Forelimb muscle (tissue), 1 donor: ENCODE measurements at places on chromosomes 5 and 9. TPM values are rescaled to one million over a fixed set of nuclear protein-coding genes. Genes with fewer than 3 reads are reported as not detected.

GRCh38 chr9:129311643-129312042 lies 133.6 kb upstream of the IER5L start:
- DNase-seq: no peak

GRCh38 chr5:18972177-18972576 lies 1015.8 kb downstream of the CDH18 start:
- DNase-seq: no peak

GRCh38 chr5:111068213-111068612 lies 3.3 kb upstream of the TSLP start:
- no peak for DNase-seq

DNA sequence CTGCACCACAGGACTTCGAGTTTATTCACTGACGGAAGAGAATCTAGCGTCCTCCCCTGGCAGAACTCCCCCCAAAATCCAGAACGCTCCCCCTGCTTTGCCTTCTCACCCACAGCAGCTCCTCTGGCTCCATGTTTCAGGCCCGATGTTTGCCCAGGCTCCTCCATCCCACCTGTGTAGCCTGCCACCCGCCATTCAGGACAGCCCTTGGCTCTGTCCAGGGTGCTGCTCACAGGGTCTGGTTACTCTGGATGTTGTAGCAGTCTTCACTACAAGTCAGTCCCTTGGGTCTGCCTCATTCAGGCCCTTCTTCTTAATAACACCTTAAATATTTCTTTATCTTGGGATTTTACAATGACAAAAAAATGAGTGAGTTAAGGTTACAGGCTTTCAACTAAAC lies 41.3 kb upstream of the SV2C start:
- no peak for DNase-seq

DNA sequence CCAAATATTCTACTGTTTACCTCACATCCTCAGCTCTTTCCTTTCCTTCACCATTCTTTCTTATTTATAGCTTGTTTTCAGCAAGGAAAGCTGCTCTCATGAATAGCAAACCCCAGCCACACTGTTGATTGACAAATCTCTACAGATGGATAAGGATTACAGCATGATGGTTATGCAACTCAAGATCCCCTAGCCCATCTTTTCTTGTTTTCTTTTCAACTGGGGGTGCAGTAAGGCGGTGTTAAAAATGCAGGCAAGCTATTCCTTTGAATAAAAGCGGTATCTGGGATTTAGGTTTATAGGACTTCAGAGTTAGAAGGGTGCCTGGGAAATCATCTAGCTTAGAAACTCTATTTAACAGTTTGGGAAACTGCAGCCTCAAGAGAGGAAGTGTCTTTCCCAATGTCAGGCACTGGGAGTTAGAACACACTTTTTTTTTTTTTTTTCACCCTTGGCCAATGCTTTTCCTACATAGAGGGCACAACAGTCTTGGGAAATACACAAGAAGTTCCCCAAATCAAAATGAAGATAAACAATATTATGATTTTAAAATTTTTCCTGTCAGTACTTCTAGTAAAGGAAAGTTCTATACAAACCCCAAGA lies 2.6 kb downstream of the SPARC start:
- DNase-seq: no peak

DNA sequence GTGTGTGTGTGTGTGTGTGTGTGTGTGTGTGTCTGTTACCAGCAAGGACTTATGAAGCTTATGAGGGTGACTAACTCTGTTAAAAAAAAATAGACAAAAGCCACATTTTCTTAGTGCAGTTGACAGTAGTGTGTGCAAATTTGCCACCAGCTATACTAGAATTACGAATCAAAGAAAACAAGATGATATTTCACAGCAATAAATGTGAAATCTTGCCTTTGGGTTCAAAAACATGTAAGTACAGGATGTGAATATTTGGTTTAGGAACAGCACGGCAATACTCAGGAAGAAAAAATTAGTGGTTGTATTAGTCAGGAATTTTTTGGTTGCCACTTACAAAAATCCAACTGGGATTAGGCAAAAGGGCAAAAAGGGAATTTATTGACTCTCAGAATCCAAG lies 117.4 kb downstream of the NPR3 start:
- no peak for DNase-seq

GRCh38 chr5:91651704-91652103 lies 268.6 kb upstream of the ARRDC3 start:
- no peak for DNase-seq

GRCh38 chr5:135138116-135138850 lies 104.3 kb upstream of the PITX1 start:
- DNase-seq: no peak

- no peak for DNase-seq
Measured at GRCh38 chr5:50727149-50727496, 60.7 kb downstream of the PARP8 start.

DNA sequence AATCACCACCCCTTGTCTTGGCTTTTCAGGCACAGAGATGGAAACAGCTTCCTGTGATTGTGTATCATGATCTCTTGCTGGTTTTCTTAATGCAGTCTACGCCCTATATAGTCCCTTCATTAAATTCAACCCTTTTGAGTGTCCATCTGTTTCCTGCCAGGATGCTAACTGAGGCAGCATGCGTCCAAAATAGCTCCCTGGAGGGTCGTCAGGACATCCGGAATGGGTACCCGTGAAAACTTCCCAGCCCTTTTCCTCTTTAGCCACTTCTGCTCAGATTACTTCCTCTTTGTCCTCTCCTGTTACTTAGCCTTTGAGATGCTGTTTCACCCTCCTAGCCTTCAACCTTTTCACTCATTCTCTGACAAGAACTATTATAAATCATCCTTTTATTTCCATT lies 79.8 kb upstream of the KLF9 start:
- DNase-seq: no peak

DNA sequence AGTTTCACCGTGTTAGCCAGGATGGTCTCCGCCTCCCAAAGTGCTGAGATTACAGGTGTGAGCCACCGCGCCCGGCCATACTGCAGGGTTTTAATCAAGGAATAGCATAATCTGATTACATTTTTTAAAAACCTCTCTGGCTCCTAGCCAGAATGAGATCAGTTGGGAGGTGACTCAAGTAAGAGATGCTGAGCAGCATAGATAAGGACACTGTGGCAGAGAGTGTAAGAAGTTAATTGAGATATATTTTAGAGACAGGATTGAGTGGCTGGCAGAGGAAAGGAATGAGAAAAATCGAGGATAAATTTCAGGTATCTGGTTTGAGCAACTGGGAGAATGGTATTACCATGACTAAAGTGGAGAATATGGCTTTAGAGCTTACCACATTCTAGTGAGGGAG lies 7.3 kb upstream of the RIGI start:
- DNase-seq: no peak

- no peak for DNase-seq
Measured at GRCh38 chr5:93715327-93715726, 26.1 kb downstream of the POU5F2 start.

DNA sequence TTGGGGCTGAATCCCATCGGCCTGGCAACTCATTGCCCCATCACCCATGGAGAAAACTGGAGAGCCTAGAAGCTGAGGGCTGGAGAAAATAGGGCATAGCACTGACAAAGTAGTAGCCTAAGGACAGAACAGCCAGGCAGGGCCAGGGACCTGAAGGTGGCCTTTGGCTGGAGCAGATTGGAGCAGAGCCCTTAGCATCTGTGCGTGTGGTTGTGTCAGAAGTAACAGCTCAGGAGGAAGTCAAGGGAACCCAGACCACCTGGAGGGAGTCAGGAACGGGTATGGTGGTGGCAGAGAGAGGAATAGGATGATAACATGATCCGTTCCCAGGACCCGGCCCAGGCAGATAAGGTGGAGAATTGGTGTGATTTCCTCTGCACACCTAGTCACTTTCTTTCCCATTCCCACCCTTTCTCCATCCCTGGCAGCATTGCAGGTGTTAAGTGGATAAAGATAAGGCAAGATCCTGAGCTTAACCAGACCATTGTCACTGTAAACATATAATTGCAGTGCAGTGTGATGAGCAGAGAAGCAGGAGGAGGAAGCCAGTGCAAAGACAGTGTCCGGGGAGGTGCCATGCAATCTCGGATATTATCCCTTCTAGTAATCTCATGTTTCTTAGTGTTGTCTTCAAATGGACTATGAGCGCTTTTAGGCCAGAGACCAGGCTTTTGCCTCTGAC lies 67.0 kb downstream of the NDFIP1 start:
- no peak for DNase-seq

GRCh38 chr5:4137781-4138180 lies 542.1 kb downstream of the IRX1 start:
- no peak for DNase-seq

DNA sequence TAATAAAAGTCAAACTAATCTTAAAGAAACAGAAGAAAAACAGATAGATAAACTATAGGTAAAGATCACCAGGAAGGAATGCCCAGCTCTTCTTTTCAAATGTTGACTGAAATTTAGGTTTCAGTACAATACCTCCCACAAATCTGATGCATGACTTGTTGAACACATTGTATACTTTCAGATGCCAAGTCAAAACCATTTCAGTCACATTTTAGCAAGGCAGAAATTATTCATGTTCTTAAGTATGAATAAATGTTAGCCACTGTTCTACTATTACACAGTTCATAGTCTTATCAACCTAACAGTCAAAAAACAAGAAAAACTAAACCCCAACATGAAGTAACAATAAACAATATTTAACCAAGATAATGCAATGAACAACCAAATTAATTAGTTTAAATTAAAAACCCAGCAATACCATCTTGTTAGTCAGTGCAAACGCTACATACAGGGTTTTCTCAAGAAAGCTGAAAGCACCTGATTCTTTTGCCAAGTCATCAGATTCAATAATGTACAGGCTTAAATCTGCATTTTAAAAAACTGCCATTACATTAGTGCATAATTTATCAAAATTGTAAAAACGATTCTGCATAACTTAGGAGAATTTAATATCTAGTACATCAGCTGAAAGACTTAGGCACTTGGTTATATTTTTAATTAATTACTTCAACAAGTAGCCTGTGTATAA lies 20.0 kb upstream of the PDCL start:
- no peak for DNase-seq

DNA sequence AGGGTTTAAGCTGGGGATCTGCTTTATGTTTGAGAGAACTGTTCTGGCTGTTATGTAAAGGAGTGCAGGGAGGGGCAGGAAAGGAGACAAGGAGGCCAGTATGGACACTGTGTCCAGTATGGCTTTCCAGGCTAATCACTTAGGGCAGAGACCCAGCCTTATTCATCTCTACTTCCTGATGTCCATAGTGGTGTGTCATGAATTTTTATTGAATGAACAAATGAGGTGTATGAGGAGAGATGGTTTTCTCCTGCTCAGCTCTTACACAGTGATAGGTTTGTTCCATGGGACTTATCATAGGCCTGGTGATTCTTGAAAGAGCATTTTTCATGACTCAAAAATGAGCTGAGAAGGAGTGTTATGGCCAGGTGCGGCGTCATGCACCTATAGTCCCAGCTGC lies 20.5 kb upstream of the FGFR4 start:
- no peak for DNase-seq

DNA sequence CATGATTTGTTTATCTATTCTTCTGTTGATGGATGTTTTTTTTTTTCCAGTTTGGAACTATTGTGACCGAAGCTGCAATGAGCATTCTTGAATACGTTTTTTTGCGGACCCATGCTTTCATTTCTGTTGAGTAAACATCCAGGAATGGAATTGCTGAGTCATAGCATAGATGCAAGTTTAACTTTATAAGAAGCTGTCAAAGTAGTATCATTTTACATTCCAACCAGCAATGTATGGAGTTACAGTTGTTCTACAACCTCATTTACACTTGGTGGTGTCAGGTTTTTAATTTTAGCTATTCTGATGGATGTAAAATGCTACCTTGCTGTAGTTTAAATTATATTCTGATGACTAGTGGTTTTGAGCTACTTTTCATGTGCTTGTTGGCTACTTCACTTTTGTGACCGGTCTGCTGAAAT lies 49.0 kb downstream of the NPR3 start:
- DNase-seq: no peak

DNA sequence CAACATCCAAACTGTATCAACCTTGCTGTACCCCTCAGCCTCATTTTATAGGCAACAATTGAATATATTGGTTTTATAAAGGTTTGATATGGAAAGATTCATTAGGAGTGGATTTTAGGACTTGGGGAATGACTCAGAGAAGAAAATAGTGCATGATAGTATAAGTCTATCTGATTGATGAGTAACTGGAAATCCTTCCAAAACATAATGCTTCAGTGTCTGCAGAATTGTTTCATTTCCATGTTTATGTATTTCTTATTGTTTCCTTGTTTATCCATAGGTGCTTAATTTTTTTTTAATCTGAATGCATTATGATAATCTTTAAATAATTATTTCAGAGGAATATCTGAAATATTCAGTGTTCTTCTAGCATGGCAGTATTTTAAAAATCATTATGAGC lies 12.6 kb downstream of the JAK2 start:
- no peak for DNase-seq

DNA sequence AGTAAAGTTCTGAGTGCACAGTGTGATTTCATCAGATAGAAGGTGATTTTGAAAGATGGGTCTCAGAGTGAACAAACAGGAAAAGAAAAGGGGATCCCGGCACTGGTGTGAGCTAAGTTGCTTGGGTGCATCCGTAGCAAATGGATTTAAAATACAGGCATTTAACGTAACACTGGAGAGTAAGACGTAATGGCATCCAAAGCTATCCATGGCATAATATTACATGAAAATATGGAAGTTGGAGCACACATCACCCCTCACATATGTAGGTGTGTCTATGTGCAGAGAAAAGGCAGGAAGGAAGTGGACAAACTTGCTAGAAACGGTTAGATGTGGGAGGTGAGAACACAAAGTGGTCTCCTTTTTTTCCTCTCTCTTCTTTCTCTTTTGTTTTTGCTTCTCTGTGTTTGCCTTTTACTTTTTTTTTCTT lies 38.2 kb upstream of the SEMA4D start:
- no peak for DNase-seq

DNA sequence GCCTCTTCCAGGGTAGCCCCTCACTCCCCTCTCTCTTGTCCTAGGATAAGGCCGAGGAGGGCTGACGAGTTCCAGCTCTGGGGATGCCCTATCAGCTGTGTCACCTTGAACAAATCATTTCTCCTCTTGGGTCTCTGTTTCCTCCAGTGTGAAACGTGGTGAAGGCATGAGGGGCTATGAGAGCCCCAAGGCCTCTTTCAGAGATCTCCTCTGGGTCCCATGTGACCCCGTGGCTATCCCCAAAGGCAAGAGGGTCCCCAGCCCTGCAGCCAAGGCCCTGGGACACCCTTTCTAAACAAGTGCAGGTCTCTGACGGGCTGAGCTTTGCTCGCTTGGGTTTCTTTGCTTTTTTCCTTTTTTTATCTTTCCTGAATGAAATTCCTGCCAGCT lies 25.5 kb upstream of the SPTLC1 start:
- DNase-seq: no peak

GRCh38 chr9:133694686-133695085 lies 43.5 kb downstream of the SARDH start:
- DNase-seq: no peak

- no peak for DNase-seq
Measured at GRCh38 chr9:18658804-18659705, 185.1 kb downstream of the ADAMTSL1 start.

The TMOD1 gene
- 151 TPM for polyA plus RNA-seq

The RUFY1 gene
- 35.9 TPM for polyA plus RNA-seq

The LRRC14B gene
- polyA plus RNA-seq: 31.4 TPM

The ANKRD18A gene
- 0.09 TPM for polyA plus RNA-seq

The ZNF883 gene
- 4.1 TPM for polyA plus RNA-seq

The GOLPH3 gene
- polyA plus RNA-seq: 49.7 TPM

The EGFLAM gene
- polyA plus RNA-seq: 46.6 TPM
